ENCODE measurements at places on chromosomes 11 and 22.

- DNase-seq = no peak
Measured at GRCh38 chr11:12636871-12637410, 37.3 kb upstream of the TEAD1 start.

GRCh38 chr11:8826139-8826786 lies 84.7 kb upstream of the AKIP1 start:
- DNase-seq = no peak

- DNase-seq = no peak
Measured at GRCh38 chr22:20968281-20968977, 1.4 kb downstream of the AIFM3 start.

- DNase-seq = no peak
Measured at GRCh38 chr11:123430721-123431497, 840 bp downstream of the GRAMD1B start.

DNA sequence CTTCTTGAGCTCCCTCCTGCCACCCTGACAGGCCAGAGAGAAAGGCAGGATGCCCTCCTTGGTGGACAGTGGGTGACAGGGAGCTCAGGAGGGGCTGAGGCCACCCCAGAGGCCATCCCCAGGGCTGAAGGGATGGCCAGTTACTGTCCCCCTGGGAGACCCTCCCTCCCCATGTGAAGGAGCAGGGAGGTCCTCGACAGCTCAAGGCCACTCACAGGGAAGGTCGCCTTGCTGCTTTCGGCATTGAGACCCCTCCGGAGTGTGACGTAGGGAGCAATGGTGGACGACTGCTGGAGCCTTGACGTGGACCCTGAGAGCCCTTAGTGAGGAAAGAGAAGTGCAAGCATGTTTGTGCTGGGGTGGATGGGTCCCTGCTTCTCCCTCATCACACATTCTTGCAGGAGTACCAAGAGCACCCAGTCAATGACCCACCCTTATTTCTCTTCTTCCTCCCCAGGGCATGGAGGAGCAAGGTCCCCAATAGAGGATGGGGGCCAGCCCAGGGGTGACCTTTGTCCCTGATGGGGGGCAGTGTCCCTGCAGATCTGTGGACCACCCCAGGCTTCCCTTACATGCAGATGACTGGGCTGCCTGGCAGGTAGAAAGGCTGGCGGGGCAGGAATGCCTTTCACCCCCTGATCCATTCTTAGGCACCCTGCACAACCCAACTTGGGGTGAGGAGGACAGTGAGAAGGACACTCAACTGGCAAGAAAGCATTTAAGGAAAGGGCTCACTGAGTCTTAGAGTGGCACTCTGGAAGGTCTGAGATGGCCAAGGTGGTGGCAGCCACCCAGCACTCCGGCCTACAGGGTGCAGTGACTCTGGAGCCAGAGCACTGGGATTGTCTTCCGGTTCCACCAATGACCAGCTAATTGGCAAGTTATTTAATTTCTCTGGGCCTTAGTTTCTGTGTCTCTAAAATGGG lies 51.4 kb downstream of the C11orf58 start:
- DNase-seq = no peak

DNA sequence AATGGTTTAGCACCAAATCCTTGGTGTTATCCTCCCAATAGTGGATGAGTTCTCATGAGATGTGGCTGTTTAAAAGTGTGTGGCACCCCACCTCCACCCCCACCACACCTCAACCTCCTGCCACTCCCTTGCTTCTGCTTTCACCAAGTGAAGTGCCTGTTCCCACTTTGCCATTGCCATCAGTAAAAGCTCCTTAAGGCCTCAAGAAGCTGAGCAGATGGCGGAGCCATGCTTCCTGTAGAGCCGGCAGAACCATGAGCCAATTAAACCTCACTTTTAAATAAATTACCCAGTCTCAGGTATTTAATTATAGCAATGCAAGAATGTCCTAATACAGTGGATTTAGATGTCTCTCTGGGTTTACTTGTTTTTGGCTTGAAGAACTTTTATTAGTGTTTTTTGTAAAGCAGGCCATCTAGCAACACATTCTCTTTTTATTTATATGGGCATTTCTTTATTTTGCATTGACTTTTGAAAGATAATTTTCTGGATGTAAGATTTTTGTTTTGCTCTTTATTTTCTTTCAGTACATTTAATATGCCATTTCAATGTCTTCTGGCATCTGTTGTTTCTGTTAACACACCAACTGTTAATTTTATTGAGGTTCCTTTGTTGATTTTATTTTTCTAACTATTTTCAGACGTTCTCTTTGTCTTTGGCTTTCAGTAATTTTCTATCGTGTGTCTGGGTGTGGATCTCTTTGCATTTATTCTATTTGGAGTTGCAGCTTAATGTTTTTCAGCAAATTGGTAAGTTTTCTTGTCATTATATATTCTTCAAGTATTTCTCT lies 724.5 kb upstream of the CNTN5 start:
- DNase-seq = no peak

GRCh38 chr11:102882389-102883024 lies 7.7 kb upstream of the MMP12 start:
- no peak for DNase-seq

GRCh38 chr11:82775736-82776346 lies 42.2 kb upstream of the FAM181B start:
- no peak for DNase-seq

DNA sequence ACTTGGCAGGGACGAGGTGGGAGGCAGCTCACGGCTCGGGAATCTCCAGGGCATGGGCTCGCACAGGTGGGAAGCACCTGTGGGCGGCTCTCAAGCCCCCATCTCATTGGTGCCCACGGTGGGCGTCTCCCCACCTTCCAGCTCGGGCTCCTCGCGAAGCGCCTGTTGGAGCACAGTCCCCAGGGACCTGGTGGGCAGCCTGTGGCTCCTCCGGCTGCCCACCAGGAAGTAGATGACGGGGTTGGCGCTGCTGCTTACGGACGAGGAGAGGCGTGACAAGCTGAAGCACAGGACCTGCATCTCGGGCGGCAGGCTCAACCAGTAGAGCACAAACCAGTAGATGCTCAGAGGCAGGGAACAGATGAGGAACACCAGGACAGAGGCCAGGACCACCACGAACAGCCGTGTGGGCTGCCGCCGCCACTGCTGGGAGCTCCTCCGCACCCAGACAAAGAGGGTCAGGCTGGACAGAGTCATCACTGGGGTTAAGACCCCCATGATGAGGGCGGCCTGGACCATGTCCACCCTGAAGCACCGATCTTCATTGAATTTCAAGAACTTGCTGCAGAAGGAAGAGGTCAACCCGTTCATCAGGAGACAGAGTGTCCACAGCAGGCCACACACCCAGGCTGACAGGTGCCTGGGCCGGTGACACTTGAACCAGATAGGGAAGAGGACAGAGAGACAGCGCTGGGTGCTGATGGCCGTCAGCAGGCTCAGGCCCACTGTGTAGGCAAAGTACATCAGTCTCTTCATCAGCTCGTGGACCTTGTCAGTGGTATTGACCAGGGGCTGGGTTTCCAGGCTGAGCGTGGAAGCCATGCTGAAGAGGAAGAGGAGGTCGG lies 633 bp downstream of the MRGPRD start:
- DNase-seq = no peak

DNA sequence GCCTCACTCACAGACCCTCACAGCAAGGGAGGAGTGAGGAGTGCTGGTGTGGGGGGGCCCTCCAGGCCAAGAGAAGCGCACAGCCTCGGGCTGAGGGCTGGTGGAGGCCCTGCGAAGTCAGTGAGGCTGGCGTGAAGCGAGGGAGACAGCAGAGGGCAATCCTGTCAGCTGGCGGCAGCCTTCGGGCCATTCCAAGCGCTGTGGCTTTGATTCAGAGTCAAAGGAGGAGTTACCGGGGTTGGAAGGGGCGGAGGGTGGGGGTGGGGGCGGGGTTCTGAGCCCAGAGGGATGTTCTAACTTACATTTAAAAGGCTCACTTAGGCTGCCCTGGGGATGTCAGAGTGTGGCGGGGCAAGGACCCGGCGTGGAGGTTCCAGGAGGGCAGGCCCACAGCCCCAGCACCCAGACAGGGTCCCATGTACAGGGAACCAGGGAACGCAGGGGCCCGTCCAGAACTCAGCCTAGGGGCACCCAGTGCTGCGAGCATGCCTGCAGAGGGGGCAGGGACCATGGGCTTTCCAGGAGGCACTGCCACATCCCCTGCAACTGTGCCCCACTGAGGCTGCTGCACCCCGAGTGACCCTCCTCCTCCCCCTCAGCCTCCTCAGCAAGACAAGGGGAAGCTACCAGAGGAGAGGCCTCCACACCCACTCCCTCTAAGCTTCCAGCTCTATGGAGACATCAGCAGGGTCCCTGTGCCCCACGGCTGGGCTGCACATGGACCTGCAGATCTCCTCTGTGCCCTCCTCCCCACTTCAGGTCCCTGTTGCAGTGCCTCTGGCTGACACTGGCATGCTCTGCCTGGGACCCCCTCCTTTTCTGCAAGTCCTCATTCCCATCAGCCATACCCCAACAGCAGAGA lies 39.7 kb upstream of the TTLL12 start:
- no peak for DNase-seq

DNA sequence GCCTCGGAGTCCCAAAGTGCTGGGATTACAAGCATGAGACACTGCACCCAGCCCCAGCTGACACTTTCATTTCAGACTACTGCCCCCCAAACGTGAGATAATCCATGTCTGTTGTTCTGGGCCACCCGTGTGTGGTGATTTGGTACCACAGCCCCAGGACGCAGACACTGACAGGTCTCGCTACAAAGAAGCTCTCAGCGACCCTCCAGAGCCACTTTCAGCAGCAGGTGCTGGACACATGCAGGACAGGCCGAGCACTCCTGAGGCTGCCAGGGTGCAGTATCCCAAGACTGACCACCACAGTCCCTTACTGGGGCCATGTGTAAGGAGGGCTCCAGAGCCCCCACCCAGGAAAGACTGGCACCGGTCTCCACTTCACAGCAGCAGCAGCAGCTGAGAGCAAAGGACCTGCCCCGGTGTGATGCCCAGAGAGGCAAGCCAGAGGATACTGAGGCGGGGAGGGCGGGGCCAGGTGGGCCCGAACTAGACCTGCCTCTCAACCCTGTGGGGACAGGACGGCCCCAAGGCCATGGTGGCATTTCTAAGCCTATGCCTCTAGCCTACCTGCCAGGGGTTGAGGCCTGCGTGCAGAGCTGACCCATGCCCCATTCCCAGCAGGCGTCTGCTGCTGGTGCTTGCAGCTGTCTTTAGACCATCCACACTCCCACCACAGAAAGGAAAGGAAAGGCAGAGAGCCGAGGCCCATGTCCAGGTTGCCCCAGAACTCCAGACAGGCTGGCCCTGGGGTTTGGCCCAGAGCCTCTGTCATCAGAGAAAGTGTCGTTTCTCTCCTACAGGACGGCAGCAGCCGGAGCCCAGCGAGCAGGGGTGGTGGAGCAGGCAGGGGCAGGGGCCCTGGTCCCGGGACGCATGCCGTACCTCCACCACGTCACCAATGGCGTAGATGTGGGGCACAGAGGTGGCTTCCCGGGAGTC lies 28.0 kb upstream of the GNB1L start:
- DNase-seq = no peak

DNA sequence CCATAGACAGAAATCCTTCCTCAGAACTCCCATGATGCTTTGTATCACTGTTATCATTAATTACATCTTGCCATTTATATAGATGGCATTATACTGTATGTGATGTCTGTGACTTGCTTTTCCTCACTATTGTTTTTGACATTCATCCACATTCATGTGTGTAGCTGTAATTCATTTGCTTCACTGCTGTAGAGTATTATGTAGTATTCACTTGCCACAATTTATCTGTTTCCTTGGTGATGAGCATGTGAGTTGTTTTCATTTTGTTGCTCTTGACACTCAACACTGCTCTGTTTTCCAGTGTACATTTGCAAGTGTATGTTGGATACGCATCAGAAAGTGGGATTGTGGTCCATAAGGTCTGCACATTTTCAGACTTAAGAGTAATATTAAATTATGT lies 328.6 kb upstream of the C11orf87 start:
- DNase-seq = no peak

- DNase-seq = no peak
Measured at GRCh38 chr22:50540381-50540780, 5.3 kb upstream of the KLHDC7B start.

- DNase-seq = no peak
Measured at GRCh38 chr22:31243339-31244045, 31.4 kb downstream of the LIMK2 start.

DNA sequence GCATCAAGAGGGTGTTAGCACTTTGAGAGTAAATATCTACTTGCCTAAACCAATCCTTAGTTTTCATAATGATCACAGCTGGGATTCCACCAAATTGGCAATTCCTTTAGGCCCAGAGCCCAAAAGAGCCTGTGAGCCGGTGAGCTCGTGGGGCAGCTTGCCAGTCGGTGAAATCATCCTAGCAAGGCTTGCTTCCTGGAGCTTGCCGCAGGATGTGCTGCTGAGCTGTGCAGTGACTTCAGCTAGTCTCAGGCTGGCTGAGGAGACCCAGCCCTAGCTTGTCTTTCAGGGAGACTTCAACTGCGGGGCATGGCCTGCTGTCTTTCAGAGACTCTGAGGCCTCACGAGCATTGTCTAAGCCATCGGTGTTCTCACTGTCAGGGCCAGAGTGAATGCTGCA lies 73.6 kb upstream of the SUSD2 start:
- DNase-seq = no peak

DNA sequence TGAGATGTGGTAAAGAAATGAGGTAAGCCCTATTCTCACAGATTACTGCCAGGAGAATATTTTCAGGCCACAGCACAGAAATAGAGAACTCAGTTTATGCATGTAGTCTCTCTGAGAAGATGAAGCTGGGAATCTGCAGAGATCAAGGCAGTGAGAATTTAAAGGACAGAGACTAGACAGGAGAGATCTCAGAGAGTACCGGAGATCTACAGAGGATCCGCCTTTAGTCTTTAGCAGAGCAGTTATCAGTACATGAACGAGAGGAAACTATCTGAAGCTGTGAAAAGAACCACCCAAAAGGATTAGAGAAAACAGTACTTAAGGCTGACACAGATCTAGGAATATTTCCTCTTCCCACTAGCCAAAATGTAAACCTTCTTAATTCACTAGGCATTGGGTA lies 101.5 kb downstream of the DLG2 start:
- no peak for DNase-seq

GRCh38 chr11:78292109-78292803 lies 103.5 kb downstream of the USP35 start:
- no peak for DNase-seq

- DNase-seq = no peak
Measured at GRCh38 chr11:7080900-7081299, 7.9 kb upstream of the RBMXL2 start.

DNA sequence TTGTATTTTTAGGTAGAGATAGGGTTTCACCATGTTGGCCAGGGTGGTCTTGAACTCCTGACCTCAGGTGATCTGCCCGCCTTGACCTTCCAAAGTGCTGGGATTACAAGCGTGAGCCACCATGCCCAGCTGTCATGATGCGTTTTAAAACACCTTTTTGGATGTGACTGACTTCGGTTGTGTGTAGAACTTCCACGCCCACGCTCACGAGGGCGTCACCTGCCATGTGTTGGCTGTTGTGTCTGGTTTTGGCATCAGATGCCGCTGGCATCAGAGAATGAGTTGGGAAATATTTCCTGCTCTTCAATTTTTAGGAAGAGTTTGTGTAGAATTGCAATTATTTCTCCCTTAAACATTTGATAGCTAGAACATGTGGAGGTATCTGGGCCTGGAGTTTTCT lies 109.1 kb downstream of the KCNQ1 start:
- no peak for DNase-seq

DNA sequence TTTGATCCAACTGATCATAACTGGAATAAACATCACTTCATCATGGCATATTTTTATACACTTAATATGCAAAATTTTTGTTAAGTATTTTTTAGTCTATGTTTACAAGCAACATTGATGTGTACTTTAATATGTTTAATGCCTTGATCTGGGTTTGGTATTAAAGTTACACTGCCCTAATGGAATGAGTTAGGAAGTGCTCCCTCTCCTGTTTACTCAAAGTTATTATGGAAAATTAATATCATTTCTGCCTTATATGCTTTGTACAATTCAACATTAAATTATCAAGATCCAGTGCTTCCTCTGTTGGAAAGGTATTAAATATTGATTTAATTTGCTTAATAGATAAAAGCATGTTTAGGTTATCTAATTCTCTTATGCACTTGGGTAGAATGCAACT lies 927.3 kb upstream of the RAG2 start:
- DNase-seq = no peak

All from NCI-H2081 treated with DMSO at 0.1 percent for 48 hours (cell line).